ENCODE measurements at places on chromosomes 4 and X. TPM values are rescaled to one million over a fixed set of nuclear protein-coding genes. Genes with fewer than 3 reads are reported as not detected.

Gene LRCH2
- 2.0 TPM for total RNA-seq

Gene MAGEA3
- total RNA-seq, result not detected

Gene IDS
- 64.3 TPM for total RNA-seq

Gene DKK2
- total RNA-seq, result 0.32 TPM

Gene MSL3
- 22.3 TPM for total RNA-seq

Gene ZNF157
- not detected for total RNA-seq

Gene AFM
- total RNA-seq, result not detected

Gene ZNF827
- 12.0 TPM for total RNA-seq

Gene SYTL4
- total RNA-seq, result 3.0 TPM

Measured in articular chondrocyte of knee joint (primary cell).